Fibroblast of skin of left quadriceps (primary cell): ENCODE measurements at places on chromosomes 3 and 15.

DNA sequence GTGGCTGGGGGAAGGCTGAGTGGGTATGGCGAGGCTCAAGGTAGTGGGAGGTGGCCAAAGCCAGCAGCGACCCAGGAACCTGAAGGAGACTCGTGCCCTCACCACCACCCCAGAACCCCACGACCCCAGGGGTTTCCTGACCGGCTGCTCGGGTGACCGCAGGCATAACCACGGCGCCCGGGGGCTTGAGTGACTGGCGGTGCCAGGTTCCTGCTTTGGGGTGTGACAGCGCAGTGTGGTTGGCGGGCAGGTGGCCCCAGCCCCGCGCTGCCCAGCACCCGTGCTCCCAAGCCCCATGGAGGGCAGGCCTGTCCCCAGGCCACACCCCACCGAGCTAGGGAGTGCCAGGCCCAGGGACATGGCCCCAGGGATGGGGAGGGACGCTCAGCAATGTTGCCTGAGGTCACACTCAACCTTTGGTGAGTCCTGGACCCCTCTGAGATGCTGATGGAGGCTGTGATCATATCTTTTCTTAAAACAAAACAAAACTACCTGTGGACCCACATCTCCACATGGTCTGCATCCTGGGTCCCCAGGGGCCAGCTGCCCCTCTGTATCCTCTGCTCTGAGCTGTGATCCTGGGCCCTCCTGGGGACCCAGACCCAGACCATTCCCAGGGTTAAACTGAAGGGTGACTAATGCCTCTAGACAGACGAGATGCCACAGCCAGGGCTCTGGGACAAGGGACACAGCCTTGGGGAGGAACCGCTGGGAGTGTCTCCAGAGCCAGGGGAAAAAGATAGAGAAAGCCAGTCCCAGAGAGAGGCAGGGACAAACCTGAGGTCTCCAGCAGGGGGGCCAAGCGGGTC is 13.0 kb downstream of the DNAJB8 start:
- DNase-seq, result no peak

DNA sequence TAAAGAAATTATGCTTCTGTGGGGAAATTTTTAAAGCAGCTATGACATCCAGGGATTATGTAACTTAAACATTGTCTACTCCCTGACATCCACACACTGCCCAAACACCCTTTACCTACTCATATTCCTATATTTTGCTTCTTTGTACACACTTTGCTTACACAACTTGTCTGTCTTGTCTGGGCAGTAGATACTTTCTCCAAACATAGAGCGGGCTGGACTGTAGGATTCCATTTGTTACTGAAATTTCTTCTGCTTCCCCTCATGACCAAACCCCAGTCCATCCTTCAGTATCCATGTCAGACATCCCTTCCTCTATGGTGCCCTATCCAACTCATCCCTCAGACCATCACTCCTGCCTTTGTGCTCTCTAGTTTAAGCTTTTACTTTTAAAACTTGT is 19.9 kb downstream of the NCEH1 start:
- DNase-seq, result no peak

DNA sequence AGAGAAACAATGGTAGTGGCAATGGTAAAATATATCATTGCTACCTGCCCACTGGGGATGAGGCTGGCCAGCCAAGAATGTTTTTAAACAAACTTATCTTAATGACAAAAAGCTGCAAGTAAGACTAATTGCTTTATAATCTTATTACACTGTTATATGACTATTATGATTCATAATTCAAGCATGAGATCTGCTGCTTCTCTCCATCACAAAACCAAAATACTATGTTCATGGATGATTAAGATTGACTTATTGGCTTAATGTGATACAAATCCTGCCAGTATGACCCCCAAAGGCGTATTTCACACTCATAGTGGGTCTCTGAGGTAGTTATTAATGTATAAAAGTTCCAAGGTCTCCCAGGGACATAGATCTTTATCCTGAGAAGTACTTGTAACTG is 52.6 kb downstream of the FBN1 start:
- no peak for DNase-seq

- no peak for DNase-seq
These were observed 159.9 kb upstream of the CMC1 start for GRCh38 chr3:28081533-28081947.
